ENCODE measurements at places on chromosomes 4 and X. TPM values are rescaled to one million over a fixed set of nuclear protein-coding genes. Genes with fewer than 3 reads are reported as not detected.

GRCh38 chr4:122662701-122663100, 41.8 kb upstream of the IL21 start:
- DNase-seq: no peak

- DNase-seq: no peak
Observed at GRCh38 chr4:177182166-177182565, 127.5 kb upstream of the NEIL3 start.

GRCh38 chr4:17115583-17115982, 217.1 kb upstream of the LDB2 start:
- no peak for DNase-seq

DNA sequence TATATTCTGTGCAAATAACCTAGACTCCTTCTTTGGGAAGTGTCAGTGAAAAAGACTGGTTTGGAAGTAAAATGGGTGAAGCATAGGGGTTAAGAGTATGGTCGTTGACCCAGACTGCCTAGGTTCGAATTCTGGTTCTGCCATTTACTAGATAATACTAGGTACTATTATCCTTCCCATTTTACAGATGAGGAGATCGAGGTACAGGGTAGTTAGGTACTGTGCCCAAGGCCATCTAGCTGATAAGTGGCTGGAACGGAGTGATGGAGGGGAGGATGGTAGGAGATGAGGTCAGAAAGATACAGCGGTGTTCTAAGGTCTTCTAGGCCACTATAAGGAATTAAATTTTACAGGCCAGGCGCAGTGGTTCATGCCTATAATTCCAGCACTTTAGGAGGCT, 11.1 kb downstream of the GLOD5 start:
- DNase-seq: no peak

- DNase-seq: peak; percentile 18
Observed at GRCh38 chr4:115275615-115276014, 162.2 kb upstream of the NDST4 start.

DNA sequence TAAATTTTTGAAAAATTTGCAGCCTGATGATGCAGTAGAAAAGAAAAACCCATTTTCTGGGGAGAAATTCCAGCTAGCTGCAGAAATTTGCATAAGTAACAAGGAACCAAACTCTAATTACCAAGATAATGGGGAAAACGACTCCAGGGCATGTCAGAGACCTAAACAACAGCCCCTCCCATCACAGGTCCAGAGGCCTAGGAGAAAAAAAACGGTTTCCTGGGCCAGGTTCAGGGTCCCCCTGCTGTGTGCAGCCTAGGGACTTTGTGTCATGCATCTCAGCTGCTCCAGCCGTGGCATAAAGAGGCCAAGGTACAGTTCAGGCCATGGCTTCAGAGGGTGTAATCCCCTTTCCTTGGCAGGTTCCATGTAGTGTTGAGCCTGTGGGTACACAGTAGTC, 733.7 kb upstream of the CT83 start:
- no peak for DNase-seq

DNA sequence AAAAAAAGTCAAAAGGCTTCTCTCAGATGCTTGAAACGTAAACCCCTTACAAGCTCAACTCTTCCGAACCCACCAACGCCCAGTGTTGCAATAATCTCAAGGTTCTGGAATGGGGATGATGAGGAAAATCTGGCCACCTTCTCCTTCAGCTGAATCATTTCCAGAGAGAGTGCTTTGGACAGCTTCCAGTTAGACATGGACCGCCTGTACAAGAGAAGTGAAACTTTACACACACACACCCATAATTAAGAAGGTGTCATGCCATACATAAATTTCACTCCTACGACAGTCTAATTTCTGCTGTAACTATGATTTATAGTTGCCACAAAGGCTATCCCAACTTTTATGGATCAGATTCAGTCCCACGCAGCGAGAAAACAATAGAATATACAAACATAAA, 72.3 kb downstream of the PRKG2 start:
- DNase-seq: no peak

DNA sequence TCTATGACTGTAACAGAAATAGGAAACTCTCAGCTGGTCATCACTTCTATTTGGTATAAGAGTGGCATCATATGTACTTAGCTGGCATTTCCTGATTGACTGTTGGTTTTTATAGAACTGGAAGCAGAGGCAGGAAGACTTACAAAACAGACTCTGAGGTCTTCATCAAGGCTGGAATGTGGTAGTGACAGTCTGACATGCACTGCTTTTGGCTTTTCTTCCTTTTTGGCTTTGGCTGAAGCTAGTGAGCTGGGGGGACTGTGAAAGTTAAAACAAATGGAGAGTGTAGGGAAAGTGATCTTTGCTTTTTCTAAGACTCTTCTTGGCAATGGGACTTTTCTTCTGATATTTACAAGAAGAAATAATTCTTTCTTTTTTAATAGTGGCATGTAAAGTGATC, 121.1 kb upstream of the SLC4A4 start:
- DNase-seq: no peak

GRCh38 chr4:141119071-141119470, 14.2 kb downstream of the RNF150 start:
- DNase-seq: no peak

DNA sequence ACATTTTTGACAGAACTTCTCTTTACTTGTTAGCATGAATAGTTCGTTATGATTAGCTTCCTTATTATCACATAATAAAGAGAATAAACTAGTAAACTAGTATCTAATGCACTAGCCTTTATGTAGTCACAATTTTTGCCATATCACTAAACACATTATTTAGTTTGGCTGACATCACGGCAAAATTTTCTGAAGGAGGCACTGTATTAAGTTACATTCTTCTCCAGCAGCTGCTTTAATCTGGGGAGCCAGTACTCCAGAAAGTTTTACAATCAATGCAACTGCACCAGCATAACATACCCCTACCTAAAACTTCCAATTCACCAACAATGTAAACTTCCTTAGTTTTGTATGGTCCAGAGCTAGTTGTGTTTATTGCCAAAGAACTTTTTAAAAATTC, 87.8 kb downstream of the FIP1L1 start:
- DNase-seq: no peak

GRCh38 chr4:171639540-171639939, 173.7 kb upstream of the GALNTL6 start:
- no peak for DNase-seq

DNA sequence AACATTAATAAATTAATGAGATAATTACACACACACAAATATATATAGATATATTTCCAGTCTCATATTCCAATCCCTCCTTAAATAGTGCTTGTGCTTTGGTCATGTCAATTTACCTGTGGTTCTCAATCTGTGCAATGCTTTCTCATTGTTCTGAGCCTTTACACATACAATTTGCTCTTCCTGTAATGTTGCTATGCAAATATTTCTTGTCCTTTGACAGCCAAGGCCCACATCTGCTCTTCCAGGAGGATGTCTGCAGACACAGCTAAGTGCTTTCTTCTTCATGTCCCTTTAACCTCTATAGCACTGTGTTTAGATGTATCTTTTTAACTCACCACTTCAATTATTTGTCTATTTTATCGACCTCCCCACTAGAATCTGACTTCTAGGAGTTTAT, 67.3 kb upstream of the RAPGEF2 start:
- no peak for DNase-seq

DNA sequence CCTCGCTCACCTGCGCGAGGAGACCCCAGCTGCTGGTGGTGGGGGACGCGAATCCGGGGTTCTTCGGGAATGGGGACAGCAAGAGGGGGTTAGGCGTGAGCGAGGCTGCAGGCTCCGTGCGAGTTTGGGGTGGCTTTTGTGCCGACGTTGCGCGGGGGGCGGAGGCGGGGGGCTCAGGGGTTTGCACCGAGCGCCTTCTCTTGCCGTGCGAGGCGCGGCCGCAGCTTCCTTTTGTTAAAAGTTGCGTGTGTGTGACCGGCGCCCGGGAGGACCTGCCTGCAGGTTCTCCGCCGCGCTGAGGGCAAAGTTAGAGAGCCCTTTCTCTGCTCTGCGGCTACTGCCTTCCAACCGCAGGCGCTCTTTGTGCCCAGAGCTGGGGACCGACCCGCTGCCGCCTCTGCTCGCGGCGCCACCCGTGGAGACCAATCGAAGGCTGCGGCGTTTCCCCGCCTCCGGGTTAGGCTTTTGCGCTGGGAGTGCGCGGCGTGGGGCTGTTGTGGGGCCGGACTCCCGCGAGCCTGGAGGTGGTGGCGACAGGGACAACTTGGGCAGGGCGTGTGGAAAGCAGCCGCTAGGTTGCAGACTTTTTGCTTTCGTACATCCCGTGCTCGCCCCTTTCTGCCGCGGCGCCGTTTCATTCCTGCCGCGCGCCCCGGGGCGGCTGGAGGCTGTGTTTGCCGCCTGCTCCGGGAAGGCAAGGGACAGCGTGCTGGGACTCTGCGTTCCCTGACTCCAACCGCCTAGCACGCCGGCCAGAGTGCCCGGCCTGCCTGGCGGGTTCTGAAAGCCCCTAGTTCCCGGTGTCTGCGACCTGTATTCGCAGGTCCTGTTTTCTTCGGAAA, 716 bp downstream of the KIT start:
- DNase-seq: no peak

DNA sequence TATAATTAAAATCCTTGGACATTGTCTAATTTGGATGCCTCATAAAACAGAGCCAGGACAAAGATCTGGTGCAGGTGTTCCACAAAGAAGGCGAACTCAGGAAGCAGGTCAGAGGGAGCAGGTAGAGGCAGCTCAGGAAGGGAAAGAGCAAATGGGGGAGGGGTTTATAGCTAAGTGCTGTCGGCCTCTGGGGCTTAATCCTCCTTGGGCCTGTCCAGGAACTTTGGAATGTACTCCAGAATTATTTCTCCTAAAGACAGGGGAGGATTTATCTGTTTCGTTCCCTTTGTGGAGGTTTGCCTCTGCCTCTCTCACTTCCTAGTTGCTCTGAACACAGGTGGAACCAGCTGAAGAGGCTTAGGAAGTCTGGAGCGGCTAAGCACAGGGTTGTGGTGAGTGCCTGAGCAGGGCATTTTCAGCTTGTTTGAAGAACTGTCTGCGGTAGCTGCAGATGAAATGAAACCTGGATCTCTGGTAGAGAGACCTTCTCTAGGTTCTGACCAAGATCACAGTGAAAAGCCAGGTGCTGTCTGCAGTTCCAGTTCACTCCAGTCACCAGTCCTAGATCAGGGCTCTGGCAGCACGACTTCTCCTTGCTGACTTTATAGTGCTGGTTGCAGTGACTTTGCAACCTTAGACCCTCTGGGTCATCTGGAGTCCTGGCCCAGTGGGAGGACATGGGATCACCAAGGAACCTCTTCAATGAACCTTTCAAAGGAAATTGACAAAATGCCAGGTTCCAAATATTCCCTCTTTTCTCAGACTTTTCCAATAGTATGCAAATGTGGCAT, 519.2 kb downstream of the PCDH10 start:
- no peak for DNase-seq

GRCh38 chr4:10753856-10754402, 69.4 kb upstream of the CLNK start:
- peak; percentile 33 for DNase-seq

DNA sequence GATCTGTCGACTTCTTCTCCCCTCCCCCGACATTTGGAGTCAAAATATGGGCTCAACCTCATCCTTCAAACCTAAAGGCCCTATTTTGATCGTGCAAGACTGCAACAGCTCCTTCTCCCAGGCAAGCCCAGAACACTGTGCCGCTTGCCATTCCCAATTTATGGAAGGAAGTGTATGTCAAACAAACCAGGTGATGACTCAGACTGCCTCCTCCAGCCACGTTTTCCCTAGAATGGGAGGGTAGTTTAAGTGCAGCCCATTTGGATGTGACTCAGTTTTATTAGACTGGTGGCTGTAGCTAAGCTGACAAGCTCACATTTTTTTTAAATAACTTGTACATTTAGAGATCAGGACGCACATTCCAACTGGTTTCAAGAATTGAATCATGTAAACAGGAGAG, 570.4 kb upstream of the DIPK2B start:
- no peak for DNase-seq

- DNase-seq: no peak
Observed at GRCh38 chr4:86272669-86273068, 87.2 kb downstream of the MAPK10 start.

- no peak for DNase-seq
Observed at GRCh38 chrX:44705817-44706551, 137.8 kb upstream of the DUSP21 start.

- DNase-seq: no peak
Observed at GRCh38 chr4:153453402-153453801, 12.8 kb upstream of the TMEM131L start.

DNA sequence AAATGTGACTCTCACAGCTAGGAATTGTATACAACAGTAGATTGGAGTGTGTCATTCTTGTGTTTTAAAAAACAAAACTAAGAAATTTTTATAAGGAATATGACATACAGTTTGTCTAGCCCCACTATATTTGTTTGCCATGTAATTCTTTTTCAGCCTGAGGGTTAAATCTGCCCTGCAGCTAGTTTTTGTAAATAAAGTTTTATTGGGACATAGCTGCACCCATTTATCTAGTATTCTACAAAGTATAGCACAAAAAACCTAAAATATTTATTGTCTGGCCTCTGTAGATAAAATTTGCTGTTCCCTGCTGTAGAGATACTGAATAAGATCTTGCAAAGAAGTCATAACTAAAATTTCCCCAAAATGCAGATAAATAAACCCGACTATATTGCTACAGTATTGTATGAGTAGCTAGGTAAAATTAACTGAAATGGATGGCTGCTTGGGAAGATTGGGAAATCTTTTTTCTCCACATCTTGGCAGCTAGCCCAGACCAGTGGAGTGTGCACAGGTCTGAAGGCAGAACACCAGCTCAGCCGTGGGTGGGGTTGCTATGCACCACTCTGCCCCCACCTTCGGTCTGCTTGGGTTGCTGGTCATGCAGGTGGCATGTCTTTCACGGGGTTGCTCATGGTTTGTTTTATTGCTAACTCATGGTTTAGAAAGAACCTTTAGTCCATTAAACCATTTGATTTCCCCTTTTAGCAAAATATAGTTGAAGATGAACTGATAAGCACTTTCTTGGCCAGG, 127.9 kb downstream of the KLHL8 start:
- peak; percentile 28 for DNase-seq

GRCh38 chr4:6969826-6970800, 60.5 kb downstream of the TBC1D14 start:
- DNase-seq: no peak

DNA sequence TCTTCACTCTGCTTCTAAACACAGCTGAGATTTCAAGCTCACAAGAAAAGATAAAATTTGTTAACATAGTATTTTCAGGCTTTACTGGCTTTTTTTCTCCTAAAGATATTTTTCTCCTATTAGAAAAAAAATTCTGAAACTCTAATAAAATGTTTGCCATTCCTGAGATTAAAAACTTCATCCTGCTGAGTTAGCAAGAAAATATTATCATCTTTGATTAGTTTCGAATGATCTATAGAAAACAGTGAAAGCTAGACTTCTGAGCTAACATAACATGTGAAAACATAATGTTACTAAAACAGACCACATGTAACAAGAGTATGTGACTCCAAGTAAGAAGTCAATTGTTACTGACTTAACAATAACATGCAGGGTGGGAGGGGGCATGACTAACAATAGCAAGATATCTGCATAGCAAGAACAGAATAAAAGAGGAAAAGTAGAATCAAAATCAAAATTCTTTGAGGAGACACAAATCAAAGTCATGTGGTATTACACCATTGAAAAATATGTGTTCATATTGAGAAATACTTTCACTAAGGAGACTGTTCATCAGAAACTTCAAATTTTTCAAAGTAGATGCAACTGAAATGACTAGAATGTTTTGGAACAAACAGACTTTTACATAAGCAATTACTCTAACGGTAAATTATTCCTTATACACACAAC, 14.5 kb downstream of the TBCK start:
- no peak for DNase-seq

SYTL4 gene
- total RNA-seq: 3.4 TPM

MXRA5 gene
- total RNA-seq: 6.7 TPM

DRP2 gene
- total RNA-seq: 8.1 TPM

COL25A1 gene
- total RNA-seq: 21.9 TPM

NHSL2 gene
- total RNA-seq: 5.4 TPM

UGT2B28 gene
- not detected for total RNA-seq

SLC26A1 gene
- total RNA-seq: 3.0 TPM

GUCY1A1 gene
- total RNA-seq: 35.9 TPM

PCDH19 gene
- 17.4 TPM for total RNA-seq

CLNK gene
- total RNA-seq: not detected

Measured in cerebellum (tissue), 4 donors.